ENCODE measurements at places on chromosomes 3 and 15.

GRCh38 chr3:118400086-118400485 is 634.6 kb downstream of the IGSF11 start:
- no peak for DNase-seq

- no peak for DNase-seq
These were observed 7.4 kb downstream of the PTH1R start for GRCh38 chr3:46884929-46885328.

DNA sequence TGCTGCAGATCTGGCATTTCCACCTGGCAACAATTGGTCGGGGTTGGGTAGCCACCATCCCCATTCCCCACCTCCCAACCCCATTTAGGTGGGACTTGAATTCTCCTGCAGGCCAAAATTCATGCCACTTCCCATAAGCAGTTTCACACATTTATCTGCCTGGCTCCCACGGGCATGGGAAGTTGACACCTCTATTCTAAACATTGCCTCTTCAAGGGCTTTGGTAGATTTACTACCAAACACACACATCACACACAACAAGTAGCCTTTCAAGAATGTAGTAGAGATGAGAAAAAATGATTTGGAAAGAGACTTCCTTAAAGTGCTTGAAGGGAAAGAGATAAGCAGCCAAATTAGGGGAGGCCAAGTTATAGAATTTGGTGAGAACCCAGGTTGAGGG is 30.9 kb downstream of the ZBTB38 start:
- no peak for DNase-seq

DNA sequence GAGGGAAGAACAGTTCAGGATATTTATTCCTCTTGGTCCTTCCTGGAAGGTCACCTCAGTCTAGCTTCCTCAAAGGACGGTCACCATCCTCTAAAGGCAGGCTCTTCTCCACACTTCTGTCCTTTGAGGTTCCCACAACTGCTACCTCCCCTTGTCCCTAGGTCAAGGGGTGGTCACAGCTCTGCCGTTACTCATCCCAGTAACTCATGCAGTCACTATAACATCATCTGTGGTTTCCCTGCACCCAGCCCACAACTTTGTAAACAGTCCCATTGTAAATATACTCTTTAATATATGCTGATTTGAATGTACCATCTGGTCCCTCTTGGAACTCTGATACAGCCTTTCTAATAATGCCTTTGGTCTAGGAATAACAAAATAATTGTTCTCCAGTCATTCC is 887.4 kb downstream of the FHIT start:
- DNase-seq, result no peak

DNA sequence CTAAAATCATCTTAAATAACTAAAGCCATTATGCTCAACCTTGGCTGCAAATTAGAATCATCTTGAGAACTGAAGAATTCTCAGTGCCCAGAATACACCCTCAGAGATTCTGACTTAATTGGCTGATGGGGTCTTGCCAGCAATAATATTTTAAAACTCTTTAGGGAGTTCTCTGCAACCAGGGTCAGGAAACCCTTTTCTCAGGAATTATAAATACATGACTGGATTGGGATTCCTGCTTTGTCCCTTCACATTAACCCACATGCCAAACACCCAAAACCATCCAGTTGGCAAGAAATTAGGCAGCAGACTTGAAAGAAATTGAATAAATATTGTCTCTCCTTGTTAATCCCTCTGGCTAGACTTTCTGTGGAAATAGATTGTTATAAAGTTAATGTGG is 482.3 kb upstream of the NECTIN3 start:
- no peak for DNase-seq

- DNase-seq, result no peak
These were observed 168.8 kb downstream of the CHDH start for GRCh38 chr3:53677413-53677812.

DNA sequence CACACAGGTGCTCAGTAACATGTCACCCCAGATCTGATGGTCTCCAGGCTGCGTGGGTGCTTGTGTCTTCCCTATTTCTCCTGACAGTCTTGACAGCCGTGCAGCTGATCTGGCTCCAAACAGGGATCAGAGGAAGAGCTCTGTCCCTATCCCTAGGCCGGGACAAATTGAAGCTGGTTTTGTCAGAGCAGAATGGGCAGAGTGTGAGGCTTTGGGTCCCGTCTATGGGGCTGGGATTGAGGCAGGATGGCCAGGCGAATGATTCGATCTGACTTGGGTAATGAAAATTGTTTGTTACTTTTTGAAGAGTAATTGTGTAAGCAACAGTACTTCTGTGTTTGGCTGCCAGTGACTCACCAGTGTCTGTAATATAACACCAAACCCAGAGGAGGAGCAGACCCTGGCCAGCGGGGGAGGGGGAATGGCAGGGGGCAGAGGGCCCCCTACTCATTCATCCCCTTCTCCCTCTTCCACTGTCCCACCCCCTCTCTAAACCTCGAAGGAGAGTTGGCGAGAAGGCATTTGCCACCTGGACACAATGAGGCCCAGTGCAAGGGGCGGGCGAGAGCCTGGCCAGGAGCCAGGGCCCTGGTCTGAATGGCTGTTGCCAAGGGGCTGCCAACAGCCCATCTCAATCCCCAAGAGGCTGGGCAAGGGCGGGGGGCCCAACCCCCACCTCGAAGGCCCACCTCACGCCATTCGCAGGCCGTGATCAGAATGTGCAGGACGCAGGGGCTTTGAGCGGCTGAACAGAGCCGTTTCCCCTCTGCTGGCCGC is 4.9 kb upstream of the MAGEF1 start:
- peak; percentile 97 for DNase-seq

DNA sequence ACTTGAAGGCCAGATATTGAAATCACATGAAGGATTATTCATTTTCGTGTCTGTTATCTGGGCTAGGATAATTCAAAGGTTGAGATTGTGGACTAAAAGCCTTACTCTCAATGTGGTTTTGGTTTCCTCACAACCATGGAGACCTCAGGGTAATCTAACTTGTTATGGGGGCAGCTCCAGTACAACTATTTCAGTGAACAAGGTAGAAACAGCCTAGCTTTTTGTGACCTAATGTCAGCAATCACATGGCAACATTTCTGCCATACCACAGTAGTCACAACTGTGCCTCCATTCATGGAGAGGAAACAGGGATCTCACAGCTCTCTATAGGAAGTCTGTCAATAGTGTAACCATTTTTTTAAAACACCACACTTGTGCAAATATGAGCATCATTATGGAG is 62.4 kb upstream of the RARB start:
- no peak for DNase-seq

DNA sequence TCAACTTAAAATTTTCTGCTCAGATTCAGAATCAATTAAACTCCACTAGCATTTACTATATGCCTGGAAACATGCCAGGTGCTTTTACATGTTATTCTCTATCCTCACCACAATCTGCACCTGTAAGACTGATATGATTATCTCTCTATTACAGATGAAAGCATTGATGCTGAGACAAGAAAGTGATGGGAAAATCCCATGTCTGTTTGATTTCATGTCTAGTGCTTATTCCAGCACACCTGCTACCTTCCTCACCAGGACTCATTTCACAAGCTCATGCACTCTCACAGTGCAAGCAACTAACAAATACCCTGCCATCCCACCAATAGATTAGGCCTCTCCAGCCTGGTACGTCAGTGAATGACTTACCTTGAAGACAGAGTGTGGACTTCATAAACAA is 25.0 kb upstream of the BCL6 start:
- peak; percentile 78 for DNase-seq

DNA sequence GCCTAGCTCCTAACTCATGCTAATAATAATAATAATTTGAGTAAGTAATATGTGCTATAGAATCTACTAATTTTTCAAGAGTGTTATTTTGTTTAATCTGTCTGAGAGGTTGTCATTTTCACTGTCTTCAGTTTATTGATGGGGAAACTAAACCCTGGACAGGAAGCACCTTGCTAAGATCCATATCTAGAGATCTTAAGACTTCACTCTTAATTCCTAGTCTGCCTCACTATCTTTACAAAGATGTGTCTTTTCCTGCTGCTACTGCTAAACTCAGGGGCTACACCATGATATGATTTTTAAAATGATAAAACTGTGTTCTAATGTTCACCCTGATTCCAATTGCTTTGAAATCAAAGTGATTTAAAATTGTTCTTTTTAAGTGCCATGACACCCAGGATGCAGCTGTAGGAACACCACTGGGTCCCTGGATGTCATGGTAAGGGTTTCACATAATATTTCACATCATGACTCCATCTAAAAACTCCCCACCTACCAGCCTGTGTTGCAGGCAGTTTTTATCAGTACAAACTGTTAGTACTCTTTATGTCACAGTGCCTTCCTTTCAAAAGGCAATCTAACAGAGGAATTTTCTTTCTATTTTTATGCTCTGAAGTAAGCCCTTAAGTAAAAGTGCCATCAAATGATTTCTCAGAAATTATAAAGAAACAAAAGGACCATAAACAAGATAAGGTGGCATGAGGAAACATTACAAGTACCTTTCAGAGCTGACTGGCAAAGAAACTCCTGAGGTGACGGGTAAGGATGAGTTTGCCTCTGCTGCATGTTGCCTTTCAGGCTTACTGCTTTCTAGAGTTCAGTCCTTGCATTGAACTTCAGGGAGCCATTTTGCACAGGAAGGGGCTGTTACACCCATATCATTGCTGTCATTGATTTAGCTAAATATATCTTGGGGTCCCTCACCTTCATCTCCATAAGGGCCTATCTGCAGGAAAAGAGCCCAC is 160.1 kb upstream of the SATB1 start:
- DNase-seq, result no peak

DNA sequence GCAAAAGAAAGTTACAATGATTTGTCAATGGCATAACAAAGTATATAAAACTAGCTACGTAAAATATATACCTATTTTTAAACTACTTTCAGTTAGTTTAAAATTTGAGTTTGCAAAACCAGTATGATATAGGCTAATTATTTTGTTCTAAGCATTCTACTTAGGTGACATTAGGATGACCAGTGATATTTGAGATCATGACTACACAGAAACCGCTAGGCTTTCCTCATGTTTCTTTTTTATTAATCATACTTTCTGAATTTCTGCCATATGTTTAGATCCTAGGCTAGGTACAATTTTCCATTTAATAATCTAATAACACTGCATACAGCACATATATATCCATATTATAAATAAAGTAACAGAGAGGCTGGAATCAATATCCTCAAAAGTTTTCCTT is 52.4 kb upstream of the XRN1 start:
- no peak for DNase-seq

DNA sequence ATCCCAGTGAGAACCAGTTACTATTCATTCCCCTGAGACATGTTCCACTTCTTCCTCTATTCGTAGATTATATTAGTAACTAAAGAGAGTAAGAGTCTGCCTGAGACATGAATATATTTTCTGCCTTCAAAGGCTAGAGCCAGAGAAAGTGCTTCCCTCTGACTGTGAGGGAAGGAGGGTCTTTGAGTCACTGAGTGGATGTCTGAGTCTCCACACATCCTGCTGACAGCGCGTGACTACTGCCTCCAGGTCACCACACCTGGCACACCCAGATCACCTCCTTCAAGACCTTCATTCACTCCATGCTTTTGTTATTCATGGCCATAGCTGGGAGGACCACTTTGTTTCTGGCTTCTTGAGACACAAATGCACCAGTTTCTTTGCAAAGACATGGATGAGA is 135.6 kb downstream of the SOX2 start:
- no peak for DNase-seq

- no peak for DNase-seq
These were observed 136.3 kb downstream of the GHSR start for GRCh38 chr3:172312001-172312400.

DNA sequence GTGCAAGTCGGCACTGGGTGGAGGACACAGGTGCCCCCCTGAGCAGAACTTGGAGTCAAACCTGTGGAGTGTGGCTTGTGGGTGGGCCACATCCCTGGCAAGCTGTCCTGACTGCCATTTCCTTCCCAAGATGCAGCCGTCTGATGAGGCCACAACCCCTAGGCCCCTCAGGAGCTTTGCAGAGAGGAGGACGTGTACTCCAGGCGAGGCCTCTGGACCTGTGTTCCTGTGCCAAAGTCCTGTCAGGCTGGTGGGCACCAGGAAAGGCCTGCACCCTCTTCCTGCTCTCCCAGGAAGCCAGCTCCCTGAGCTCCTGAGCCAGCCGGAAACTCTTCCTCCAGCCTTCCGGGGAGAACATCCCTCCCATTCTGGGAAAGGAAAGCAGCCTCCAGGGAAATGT is 48.5 kb downstream of the CMTM6 start:
- DNase-seq, result no peak

DNA sequence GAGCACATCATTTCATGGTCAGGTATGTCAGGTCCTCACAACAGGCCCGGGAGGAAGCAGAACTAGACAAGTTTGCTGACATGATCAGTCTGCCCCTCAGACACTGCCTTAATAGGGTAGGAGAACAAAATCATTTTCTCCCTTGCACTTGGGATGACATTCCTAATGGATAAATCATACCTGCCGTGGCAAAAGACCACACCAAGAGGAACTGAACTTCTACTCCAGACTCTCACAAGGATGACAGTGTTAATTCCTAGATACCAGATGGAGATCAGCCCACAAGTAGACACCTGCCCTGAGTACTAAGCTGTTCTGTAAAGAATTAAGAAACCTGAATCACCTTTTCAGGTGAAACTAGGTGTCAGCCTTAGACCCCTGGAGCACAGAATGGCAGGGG is 19.5 kb downstream of the SIAH2 start:
- DNase-seq, result no peak

DNA sequence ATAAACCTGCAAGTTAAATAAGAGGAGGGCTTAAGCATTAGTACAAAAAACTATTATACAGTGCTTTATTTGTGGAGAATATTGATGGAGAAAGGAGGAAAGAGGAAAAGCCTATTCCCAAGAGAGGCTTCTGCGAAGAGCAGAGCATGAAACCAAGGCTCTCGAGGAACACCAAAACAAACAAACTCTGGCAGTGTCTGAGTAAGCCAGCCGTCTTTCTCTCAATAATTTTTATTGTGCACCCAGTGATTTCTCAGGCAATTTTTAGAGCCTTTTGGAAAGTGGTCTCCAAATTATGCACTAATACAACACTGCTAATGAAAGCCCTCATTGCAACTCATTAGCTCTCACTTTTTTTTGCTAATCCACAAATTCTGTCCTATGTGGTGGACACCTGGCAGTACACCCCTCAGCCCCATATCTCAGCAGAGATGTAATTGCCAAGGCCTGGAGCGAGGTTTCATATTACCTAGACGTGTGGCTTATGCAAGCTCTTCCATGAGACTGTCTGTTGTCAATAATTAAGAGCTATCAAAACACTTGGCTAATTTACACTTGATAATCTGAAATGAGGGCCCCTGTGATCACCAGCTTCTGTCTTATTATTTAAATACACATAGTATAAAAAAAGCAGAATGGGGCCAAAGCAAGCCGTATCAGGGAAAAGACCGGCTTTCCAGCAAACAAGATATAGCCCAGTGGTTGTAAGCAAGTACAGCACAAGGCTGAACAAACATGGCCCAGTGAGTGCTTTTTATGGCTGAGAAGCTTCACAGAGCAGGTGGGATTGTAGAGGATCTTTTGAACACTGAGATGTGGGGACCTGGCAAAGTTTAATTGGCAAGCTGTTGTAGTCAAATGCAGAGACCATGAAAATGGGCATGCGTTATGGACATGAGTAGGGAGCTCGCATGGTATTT is 216.9 kb downstream of the ROBO2 start:
- DNase-seq, result peak; percentile 95

Measured in NCI-H1105 treated with DMSO at 0.1 percent for 48 hours (cell line).